Stomach (tissue), 19 donors: ENCODE measurements at places on chromosomes 3 and 15.

GRCh38 chr3:31885235-31885634, 95.8 kb downstream of the OSBPL10 start:
- no peak for DNase-seq

- no peak for DNase-seq
These were observed 49.7 kb upstream of the ACP3 start for GRCh38 chr3:132267391-132267993.

DNA sequence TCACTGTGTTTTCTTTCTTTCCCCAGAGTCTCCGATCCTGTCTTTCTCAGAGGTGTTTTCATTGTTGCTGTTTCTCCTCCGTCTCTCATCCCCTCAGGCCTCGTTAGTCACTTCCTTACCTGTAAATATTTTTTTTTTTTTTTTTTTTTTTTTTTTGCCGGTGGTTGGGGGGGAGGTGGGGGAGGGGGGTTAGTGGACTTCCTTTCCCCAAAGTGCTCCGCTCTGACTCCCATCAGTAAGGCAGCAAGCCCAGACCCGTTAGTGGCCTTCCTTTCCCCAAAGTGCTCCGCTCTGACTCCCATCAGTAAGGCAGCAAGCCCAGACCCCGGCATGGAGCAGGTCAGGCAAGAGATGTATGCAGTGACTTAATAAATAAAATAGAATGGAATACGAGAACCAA, 97.1 kb upstream of the TNFAIP8L3 start:
- no peak for DNase-seq

GRCh38 chr3:122973893-122974615, 53.5 kb downstream of the SEMA5B start:
- DNase-seq: no peak
